ENCODE measurements at places on chromosomes 2 and 18. TPM values are rescaled to one million over a fixed set of nuclear protein-coding genes. Genes with fewer than 3 reads are reported as not detected.

DNA sequence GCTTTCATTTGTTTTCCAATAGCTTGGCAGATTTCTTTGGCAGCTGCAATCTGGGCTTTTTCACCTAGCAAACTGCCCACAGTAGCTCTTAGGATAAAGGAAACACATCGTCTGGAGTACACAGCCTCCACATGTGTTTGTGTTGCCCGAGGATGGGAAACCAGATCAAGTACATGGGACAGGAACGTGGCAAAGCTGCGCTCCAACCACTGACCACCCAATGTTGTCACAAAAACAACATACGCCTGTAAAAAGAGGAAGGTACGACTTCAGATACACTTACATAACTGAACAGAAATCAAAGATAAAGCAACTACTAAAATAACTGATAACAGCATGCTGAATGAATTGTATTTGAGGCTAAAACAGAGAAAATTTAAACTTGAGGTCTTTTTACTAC is 15.5 kb downstream of the HEATR5B start:
- no peak for DNase-seq

DNA sequence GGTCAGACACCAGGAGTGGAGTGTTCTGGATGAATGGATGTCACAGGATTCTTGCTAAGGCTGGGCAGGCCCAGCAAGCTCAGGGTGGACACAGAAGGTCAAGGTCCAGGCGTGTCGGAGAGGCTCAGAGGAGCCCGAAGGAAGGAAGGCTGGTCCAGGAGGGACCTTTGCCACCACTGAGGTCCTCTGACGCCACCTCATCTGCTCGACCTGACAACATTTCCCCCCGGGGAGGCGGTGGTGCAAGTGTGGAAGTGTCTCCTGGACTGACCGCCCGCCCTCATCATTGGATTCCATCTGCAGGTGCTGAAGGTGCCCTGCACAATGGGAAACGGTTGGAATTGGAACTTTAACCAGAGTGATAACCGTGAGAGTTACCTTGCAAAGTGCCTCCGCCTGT is 124.6 kb downstream of the RTP5 start:
- DNase-seq = no peak

DNA sequence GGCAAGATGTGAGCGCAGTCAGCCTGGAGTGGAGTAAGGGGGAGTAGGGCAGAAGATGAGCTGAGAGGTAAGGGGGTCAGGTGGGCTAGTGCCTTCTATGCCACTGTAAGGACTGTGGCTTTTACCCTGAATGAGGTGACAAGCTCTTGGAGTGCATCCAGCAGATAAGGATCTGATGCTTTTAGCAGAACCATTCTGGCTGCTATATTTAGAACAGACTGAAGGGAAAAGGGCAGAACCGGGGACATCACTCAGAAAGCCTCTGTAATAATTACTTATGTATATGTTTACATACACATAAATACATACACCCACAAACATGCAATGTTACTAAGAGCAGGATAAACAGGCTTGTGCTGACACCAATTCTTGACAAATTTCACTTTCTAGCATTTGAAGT is 124.8 kb downstream of the DTNB start:
- no peak for DNase-seq

GRCh38 chr2:180046202-180046601 is 39.1 kb upstream of the CWC22 start:
- no peak for DNase-seq

GRCh38 chr18:26455639-26456038 is 92.7 kb downstream of the KCTD1 start:
- DNase-seq = no peak

GRCh38 chr2:232319803-232320442 is 58.6 kb upstream of the ALPP start:
- DNase-seq = no peak

DNA sequence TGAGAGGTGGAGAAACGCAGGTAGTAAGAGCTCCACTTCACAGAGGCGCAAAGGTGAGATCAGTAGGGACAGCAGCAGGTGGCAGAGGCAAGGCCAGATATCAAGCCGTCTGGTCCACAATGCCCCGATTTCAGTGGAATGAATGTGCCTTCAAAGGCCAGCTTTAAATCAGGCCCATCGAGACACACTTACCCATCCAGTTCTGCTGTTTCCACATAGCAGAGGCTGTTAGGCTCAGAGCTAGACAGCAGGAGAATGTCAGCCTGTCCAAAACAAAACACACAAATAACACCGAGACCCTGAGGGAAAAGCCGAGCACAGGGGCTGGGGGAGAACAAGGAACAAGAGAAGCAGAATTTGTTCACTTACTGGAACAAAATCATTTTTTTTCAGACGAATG is 75.8 kb upstream of the NARS1 start:
- no peak for DNase-seq

The GPR35 gene
- total RNA-seq = 2.2 TPM

GRCh38 chr2:1147873-1148612 is 197.4 kb downstream of the SNTG2 start:
- no peak for DNase-seq

DNA sequence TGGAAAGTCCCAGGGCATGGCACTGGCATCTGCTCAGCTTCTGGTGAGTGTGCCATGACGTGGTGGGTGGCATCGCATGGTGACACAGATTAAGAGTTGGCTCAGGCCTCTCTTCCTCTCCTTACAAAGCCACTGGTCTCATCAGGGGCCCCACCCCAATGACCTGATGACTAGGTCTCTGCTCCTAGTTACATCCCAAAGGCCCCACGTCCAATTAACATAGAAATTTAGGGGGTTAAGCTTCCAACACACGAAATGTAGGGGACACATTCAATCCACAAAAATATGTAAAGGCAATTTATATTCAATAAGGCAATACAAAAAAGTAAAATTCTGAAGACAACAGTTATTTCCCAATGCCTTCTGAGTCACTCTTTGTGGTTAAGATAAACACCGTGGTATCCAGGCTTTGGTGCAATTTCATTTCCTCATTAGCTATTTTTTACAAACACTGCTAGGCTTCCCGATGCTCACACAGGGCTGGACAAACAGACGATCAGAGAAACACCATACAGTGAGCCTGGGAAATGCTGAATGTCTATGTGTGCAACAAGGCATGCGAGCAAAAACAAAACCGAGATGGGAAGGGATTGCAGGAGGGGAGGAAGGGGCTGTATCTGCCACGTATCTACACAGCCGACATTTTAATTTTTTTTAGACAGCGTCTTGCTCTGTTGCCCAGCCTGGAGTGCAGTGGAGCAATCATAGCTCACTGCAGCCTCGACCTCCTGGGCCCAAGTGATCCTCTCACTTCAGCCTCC is 67.2 kb downstream of the MBP start:
- DNase-seq = peak; percentile 63

- DNase-seq = no peak
These were observed 181.1 kb upstream of the ACAA2 start for GRCh38 chr18:49994410-49994809.
